ENCODE measurements at places on chromosomes 6 and 20. TPM values are rescaled to one million over a fixed set of nuclear protein-coding genes. Genes with fewer than 3 reads are reported as not detected.

The HFE gene
- total RNA-seq = 7.4 TPM

The MARCKS gene
- 122 TPM for total RNA-seq

The RIMS4 gene
- total RNA-seq = 0.27 TPM

The PRDM13 gene
- total RNA-seq = not detected

The LCA5 gene
- 12.1 TPM for total RNA-seq

The MCCD1 gene
- not detected for total RNA-seq

Measured in fibroblast of the aortic adventitia (primary cell).